Sigmoid colon (tissue), 7 donors: ENCODE measurements at places on chromosomes 6 and 20. TPM values are rescaled to one million over a fixed set of nuclear protein-coding genes. Genes with fewer than 3 reads are reported as not detected.

CST5 gene
- not detected for total RNA-seq

DNA sequence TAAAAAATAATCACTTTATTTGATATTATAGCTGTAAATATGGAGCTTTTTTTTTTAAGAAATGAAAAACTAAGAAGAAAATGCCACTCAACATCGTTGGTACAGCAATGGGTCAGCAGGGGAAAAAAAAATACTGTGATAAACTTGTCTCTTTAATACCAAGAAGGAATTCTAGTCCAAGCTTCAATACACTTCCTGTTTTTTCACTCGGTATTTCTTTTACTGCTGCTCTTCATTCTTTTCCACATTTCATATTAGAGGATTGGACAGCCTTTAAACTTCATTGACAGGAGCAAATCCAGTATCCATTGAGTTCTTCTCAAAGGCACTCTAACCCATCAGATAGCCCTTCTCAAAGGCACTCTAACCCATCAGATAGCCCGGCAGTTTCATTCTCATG lies 22.2 kb upstream of the EZR start:
- H3K4me3 ChIP-seq: no peak overlapping the region
- no peak for DNase-seq
- no peaks in the 10 kb centered on the region for H3K36me3 ChIP-seq
- H3K27me3 ChIP-seq: no peaks in the 10 kb centered on the region

SAMD10 gene
- 8.3 TPM for total RNA-seq

PTK7 gene
- 6.1 TPM for total RNA-seq

SCAF8 gene
- total RNA-seq: 37.1 TPM

- H3K27ac ChIP-seq: no peak overlapping the region
- no peaks in the 10 kb centered on the region for H3K27me3 ChIP-seq
- H3K4me3 ChIP-seq: no peak overlapping the region
- H3K36me3 ChIP-seq: no peaks in the 10 kb centered on the region
These were observed 355.4 kb downstream of the ZFAND3 start for GRCh38 chr6:38174806-38175495.

- no peak overlapping the region for H3K27ac ChIP-seq
- no peak for DNase-seq
- no peaks in the 10 kb centered on the region for H3K4me1 ChIP-seq
- H3K4me3 ChIP-seq: no peak overlapping the region
- H3K36me3 ChIP-seq: no peaks in the 10 kb centered on the region
These were observed 15.0 kb downstream of the KIAA0319 start for GRCh38 chr6:24630856-24631505.

- DNase-seq: no peak
- H3K4me1 ChIP-seq: no peaks in the 10 kb centered on the region
- H3K27ac ChIP-seq: peak overlapping the region; percentile 4
- no peak overlapping the region for H3K4me3 ChIP-seq
- H3K27me3 ChIP-seq: no peaks in the 10 kb centered on the region
These were observed 184.7 kb downstream of the CDH4 start for GRCh38 chr20:61436667-61437279.

GRCh38 chr6:158413028-158413427 lies 100.8 kb downstream of the TULP4 start:
- DNase-seq: no peak
- H3K36me3 ChIP-seq: no peaks in the 10 kb centered on the region
- H3K27ac ChIP-seq: no peak overlapping the region
- H3K4me1 ChIP-seq: peaks cover 16% of the 10 kb centered on the region

SULF2 gene
- total RNA-seq: 43.2 TPM

DNA sequence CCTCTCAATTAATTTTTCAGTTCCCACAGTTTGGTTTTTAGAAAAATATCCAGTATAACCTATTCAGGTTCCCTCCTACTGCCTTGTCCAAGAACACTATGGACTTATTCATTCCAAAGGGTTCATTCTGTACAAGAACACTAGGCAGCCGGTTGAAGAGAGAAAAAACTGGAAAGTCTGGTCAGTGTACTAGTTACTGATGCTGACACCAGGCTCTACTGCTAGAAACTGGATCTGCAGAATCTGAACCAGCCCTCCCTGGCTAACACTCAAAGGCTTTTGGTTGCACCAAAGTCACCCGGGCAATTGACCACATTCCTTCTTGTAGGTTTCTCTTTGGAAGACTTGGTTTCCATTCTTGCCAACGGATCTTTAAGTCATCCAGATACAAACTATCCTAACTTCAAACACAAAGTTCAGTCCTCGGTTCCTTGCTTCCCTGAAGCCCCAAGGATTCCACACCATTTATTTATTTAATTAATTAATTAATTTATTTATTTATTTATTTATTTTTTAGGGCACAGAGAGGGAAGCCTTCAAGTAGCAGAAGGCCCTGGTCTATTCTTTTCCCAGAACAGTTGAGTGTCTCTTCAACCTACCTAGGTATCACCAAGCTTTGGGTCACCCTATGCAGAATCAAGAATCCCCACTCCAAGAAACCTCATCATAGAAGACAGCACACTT lies 268.1 kb downstream of the ADGB start:
- H3K27me3 ChIP-seq: no peaks in the 10 kb centered on the region
- H3K4me3 ChIP-seq: no peak overlapping the region
- H3K27ac ChIP-seq: no peak overlapping the region
- H3K4me1 ChIP-seq: no peaks in the 10 kb centered on the region
- no peak for DNase-seq

MUC22 gene
- total RNA-seq: not detected

DNA sequence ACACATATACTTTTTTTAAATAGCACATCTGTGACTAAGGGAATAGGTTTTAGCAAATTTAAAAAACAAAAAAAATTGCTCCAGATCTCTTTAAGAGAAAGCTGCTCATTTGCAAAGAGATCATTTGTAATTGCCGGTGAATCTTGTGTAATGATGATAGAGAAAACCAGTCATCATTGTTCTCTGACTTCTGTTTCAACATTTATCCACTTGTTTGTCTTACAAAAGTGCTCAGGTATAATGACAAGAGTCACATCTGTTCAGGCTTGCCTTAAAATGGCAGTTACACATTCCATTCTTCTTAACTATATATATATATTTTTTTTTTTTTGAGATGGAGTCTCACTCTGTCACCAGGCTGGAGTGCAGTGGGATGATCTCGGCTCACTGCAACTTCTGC lies 165.2 kb downstream of the AIG1 start:
- no peaks in the 10 kb centered on the region for H3K27me3 ChIP-seq
- H3K4me1 ChIP-seq: peaks cover 30% of the 10 kb centered on the region
- no peaks in the 10 kb centered on the region for H3K36me3 ChIP-seq
- no peak overlapping the region for H3K27ac ChIP-seq
